ENCODE measurements at places on chromosomes 4 and X. TPM values are rescaled to one million over a fixed set of nuclear protein-coding genes. Genes with fewer than 3 reads are reported as not detected.

TAPT1 gene
- total RNA-seq: 12.2 TPM

SMR3B gene
- total RNA-seq: not detected

GPR50 gene
- not detected for total RNA-seq

MED28 gene
- total RNA-seq: 9.3 TPM

FAAH2 gene
- total RNA-seq: not detected
